ENCODE measurements at places on chromosomes 16 and 17. TPM values are rescaled to one million over a fixed set of nuclear protein-coding genes. Genes with fewer than 3 reads are reported as not detected.

Gene OR4D1
- not detected for total RNA-seq

Gene MYH11
- 23.3 TPM for total RNA-seq

Gene CLEC10A
- 3.7 TPM for total RNA-seq

Gene MYO15B
- 117 TPM for total RNA-seq

Gene TLCD2
- total RNA-seq, result 4.6 TPM

Gene KRTAP9-2
- total RNA-seq, result 6.3 TPM

Gene FOXC2
- 0.10 TPM for total RNA-seq

Gene KCNH6
- total RNA-seq, result not detected

Gene RAC3
- 15.6 TPM for total RNA-seq

Gene GRAPL
- 0.89 TPM for total RNA-seq

Gene GNAO1
- total RNA-seq, result 1.8 TPM

Gene CMTM2
- 2.5 TPM for total RNA-seq

Gene CD79B
- 2.2 TPM for total RNA-seq

Gene KPNB1
- total RNA-seq, result 142 TPM

Gene CARD14
- total RNA-seq, result 7.3 TPM

Gene CX3CL1
- total RNA-seq, result 2.6 TPM

Gene HEATR9
- total RNA-seq, result not detected

Gene ATP1B2
- 2.9 TPM for total RNA-seq

Gene FN3KRP
- total RNA-seq, result 20.1 TPM

Gene CD300E
- total RNA-seq, result 1.2 TPM

Gene GPR139
- not detected for total RNA-seq

Gene DRC3
- total RNA-seq, result 3.1 TPM

Gene PYY
- total RNA-seq, result not detected

Gene ABAT
- 5.8 TPM for total RNA-seq

Gene SLC35G6
- not detected for total RNA-seq

Gene SCIMP
- total RNA-seq, result 0.99 TPM

Gene FZD2
- total RNA-seq, result 5.7 TPM

Gene AGRP
- not detected for total RNA-seq

Gene PARD6A
- total RNA-seq, result 0.69 TPM

Gene NOG
- 3.6 TPM for total RNA-seq

Gene TAC4
- not detected for total RNA-seq

Gene ACTG1
- total RNA-seq, result 2,123 TPM

Gene GP1BA
- total RNA-seq, result 0.10 TPM

Gene TANC2
- total RNA-seq, result 53.4 TPM

Gene ZG16
- total RNA-seq, result not detected

Gene SSTR5
- not detected for total RNA-seq

Gene CTF1
- total RNA-seq, result 0.59 TPM

Gene KRT27
- total RNA-seq, result 428 TPM

Gene INCA1
- 0.20 TPM for total RNA-seq

Gene KRTAP1-5
- 14.1 TPM for total RNA-seq
